ENCODE measurements at places on chromosomes 4 and X.

- DNase-seq = peak; percentile 2
Measured at GRCh38 chr4:30461218-30461617, 259.0 kb upstream of the PCDH7 start.

DNA sequence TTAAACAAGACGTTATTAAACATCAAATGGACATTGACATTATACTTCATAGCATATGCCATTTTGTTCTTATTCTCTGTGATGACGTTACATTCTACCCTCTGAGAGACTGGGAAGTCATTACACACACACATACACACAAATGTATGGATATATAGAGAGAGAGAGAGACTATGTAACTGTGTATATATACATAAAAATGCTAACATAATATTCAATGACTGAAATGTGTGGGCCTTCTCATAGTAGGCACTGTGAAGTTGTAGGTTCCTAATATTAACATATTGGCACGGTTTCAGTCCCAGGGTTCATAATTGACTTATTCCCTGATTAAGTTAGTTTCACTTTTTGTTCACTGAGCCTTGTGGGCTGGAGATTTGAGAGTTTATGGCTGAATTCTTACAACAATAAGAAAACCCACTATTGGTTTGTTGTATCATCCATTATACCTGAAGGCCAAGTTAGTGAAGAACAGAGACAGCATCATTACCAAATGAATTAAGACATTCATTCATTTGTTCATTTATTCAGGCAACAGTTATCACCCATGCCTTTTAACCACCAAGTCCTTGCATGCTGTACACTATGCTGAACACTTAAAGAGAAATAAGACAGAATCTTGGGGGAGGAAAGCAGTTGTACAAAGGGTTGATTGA, 68.5 kb downstream of the GAB1 start:
- no peak for DNase-seq

DNA sequence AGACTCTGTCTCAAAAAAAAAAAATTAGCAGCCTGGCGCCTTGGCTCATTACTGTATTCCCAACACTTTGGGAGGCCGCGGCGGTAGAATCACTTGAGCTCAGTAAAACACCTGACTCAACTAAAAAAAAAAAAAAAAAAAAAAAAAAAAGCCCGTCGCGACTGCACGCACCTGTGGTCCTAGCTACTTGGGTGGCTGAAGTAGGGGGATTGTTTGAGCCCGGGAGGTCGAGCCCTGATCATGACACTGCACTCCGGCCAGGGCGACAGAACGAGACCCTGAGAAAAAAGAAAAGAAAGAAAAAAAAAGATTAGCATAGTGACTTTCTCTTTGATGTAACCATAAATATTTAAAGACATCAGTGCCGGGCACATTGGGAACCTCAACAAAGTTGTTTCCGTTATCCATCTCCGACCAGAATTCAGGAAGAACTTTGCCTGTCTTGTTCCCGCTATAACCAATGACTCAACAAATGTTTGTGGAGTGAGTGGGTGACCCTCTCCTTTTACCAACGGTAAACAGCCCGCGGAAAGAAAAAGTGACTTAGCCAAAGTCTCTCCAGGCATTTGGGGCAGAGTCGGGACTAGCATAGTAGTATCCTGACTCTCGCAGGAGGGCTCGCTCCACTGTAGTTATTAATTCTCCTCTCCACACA, 553 bp upstream of the MED28 start:
- no peak for DNase-seq

DNA sequence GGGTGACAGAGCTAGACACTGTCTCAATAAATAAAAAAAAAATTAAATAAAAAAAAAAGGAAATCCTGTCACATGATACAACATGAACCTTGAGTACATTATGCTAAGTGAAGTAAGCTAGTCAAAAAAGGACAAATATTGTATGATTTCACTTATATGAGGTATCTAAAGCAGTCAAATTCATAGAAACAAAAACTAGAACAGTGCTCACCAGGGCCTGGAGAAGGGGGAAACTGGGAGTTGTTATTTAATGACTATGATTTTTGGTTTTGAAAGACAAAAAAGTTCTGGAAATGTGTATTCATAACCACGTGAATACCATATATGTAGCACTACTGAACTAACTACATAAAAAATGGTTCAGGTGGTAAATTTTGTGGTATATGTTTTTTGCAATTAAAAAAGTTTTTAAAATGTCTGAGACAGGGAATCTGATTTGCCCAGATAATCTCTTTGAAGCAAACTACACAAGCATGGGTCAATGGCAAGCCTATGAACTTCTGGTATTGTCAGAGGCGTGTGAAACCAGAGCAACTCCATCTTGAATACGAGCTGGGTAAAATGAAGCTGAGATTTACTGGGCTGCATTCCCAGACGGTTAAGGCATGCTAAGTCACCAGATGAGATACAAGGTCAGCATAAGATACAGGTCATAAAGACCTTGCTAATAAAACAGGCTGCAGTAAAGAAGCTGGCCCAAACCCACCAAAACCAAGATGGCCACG, 42.3 kb downstream of the ANAPC10 start:
- peak; percentile 7 for DNase-seq

- DNase-seq = no peak
Measured at GRCh38 chr4:20625426-20625825, 74.8 kb upstream of the PACRGL start.

- no peak for DNase-seq
Measured at GRCh38 chrX:107699616-107700015, 71.3 kb downstream of the PRPS1 start.
